ENCODE measurements at places on chromosomes 4 and X. TPM values are rescaled to one million over a fixed set of nuclear protein-coding genes. Genes with fewer than 3 reads are reported as not detected.

DNA sequence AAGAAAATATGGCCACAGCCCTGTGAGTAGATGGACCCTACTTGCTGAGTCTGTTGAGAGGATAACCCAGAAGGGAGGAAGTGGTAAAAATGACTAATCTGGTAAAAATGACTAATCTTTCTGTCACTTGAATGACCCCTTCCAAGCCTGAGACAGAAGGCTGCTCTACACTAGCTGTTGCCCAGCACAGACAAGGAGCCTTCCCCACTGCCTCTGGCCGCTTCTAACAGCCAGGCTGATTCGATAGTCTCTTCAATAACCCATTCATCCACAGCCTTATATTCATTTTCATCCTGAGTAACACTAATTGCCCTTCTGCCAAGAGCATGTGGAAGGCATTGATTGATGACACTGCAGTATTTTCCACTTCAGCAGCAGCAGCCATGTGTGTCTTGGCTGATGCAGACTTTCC, 18.4 kb downstream of the MAGEB17 start:
- H3K4me1 ChIP-seq = peaks cover 10% of the 10 kb centered on the region
- H3K4me3 ChIP-seq = no peak overlapping the region
- peaks cover 15% of the 10 kb centered on the region for H3K27me3 ChIP-seq
- no peaks in the 10 kb centered on the region for H3K36me3 ChIP-seq
- peak overlapping the region; percentile 65 for H3K27ac ChIP-seq
- DNase-seq = no peak

DNA sequence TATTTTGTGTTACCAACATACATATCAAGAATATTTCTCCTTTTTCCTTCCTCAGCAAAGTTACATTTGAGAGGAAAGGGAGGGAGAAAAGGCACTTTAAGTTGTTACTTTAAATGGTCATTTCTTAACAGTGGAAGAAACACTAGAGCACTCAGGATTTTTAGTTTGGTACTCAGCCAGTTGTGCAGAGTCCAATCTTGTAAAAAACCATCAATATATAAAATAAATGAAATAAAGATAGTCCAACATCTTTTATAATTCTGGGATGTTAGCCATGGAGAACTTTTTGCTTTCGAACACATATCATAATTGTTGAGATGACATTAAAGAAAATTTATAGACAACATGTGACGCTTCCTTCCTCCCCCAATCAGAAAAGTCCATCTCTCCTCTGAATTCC, 253.8 kb downstream of the QDPR start:
- H3K36me3 ChIP-seq = no peaks in the 10 kb centered on the region
- H3K4me3 ChIP-seq = no peak overlapping the region
- no peaks in the 10 kb centered on the region for H3K4me1 ChIP-seq
- no peak for DNase-seq
- no peak overlapping the region for H3K27ac ChIP-seq

Gene PIN4
- 14.0 TPM for total RNA-seq

DNA sequence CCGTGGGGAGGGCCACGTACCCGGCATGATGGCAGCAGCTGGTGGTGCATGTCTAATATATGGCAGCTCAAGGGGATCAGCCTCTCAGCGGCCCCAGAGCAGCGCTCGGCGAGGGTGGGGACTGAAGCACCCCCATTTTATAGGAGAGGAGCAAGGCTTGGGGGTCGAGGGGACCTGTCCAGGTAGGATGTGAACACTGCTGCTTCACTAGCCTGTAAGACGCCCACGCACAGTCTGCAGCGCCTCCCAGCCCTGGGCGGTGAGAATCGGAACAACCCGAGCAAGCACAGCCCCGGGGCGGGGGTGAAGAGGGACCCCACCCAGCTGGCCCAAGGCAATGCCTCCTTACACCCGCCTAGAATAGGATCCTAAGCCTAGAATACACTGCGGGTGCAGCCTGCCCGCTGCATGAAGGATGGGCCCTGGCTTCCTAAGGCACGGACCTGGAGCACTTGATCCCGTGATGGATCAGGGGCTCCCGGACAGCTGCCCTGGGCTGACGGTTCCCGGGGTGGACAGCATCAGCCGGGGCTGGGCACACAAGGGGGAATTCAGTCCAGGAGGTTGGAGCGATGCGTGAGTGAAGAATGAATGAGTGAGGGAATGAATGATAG, 17.6 kb downstream of the ADRA2C start:
- H3K27ac ChIP-seq = no peak overlapping the region
- DNase-seq = peak; percentile 41
- no peaks in the 10 kb centered on the region for H3K36me3 ChIP-seq
- H3K4me1 ChIP-seq = peaks cover 11% of the 10 kb centered on the region

DNA sequence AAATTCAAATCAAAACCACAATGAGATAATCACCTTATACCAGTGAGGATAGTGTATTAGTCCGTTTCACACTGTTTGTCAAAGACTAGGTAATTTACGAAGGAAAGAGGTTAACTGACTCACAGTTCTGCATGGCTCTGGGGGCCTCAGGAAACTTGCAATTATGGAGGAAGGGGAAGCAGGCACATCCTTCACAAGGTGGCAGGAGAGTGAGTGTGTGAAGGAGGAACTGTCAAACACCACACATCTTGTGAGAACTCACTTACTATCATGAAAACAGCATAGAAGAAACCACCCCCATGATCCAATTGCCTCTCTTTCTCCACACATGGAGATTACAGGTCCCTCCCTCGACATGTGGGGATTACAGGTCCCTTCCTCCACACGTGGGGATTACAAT, 54.7 kb upstream of the TRPC5 start:
- no peaks in the 10 kb centered on the region for H3K36me3 ChIP-seq
- H3K4me1 ChIP-seq = no peaks in the 10 kb centered on the region
- H3K27ac ChIP-seq = no peak overlapping the region
- no peaks in the 10 kb centered on the region for H3K27me3 ChIP-seq
- DNase-seq = no peak

GRCh38 chr4:181890911-181891310, 352.3 kb upstream of the TENM3 start:
- H3K4me3 ChIP-seq = no peak overlapping the region
- DNase-seq = no peak
- H3K36me3 ChIP-seq = no peaks in the 10 kb centered on the region
- no peaks in the 10 kb centered on the region for H3K27me3 ChIP-seq

Data from neural crest cell (in vitro differentiated cells).